ENCODE measurements at places on chromosomes 4 and X. TPM values are rescaled to one million over a fixed set of nuclear protein-coding genes. Genes with fewer than 3 reads are reported as not detected.

NDNF gene
- 3.6 TPM for total RNA-seq

FGFBP2 gene
- not detected for total RNA-seq

QRFPR gene
- not detected for total RNA-seq

SCML2 gene
- 16.8 TPM for total RNA-seq

BMP3 gene
- total RNA-seq = 0.11 TPM

MGAT4D gene
- not detected for total RNA-seq

TMEM154 gene
- 3.0 TPM for total RNA-seq

C4orf50 gene
- 0.93 TPM for total RNA-seq

TACC3 gene
- 108 TPM for total RNA-seq

BEX5 gene
- total RNA-seq = 5.8 TPM

PDCL2 gene
- not detected for total RNA-seq

MGARP gene
- total RNA-seq = 1.7 TPM

TXK gene
- total RNA-seq = 0.48 TPM

ZNF157 gene
- 0.97 TPM for total RNA-seq

RBMXL3 gene
- total RNA-seq = not detected

GLRA2 gene
- total RNA-seq = not detected

NXF2B gene
- total RNA-seq = 1.3 TPM

MAGEE1 gene
- total RNA-seq = 4.4 TPM

SATL1 gene
- total RNA-seq = 0.21 TPM

CWH43 gene
- not detected for total RNA-seq

CLDN34 gene
- total RNA-seq = 0.47 TPM

SSX4B gene
- 1.00 TPM for total RNA-seq

GPR34 gene
- total RNA-seq = not detected

IDH3G gene
- 53.9 TPM for total RNA-seq

TCEAL7 gene
- 19.7 TPM for total RNA-seq

UGT2A3 gene
- not detected for total RNA-seq

GRPR gene
- total RNA-seq = 19.8 TPM

NPY1R gene
- 11.8 TPM for total RNA-seq

MTNR1A gene
- 1.6 TPM for total RNA-seq

LANCL3 gene
- 0.45 TPM for total RNA-seq
